ENCODE measurements at places on chromosomes 7 and 10.
A peak's percentile ranks its signal among the peaks of the same experiment; 100 is the strongest.

DNA sequence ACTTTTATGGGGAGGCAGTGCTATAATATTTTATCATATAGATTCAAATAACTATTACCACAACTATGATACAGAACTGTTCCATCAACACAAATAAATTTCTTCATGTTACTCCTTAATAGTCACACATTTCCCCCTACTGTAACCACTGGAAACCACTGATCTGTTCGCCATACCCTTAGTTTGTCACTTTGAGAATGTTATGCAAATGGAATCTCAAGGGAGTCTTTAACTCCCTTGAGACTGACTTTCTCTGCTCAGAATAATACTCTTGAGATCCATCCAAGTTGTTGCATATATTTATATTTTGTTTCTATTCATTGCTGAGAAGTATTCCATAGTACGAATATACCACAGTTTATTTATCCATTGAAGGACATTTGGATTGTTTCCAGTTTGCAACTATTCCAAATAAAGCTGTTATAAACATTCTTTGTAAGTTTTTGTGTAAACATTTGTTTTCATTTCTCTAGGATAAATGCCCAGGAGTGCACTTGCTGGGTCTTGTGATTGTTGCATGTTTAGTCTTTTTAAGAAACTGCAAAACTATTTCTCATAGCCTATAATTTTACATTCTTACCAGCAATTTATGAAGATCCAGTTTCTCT, 19.7 kb upstream of the PON2 start:
- DNase-seq = no peak

DNA sequence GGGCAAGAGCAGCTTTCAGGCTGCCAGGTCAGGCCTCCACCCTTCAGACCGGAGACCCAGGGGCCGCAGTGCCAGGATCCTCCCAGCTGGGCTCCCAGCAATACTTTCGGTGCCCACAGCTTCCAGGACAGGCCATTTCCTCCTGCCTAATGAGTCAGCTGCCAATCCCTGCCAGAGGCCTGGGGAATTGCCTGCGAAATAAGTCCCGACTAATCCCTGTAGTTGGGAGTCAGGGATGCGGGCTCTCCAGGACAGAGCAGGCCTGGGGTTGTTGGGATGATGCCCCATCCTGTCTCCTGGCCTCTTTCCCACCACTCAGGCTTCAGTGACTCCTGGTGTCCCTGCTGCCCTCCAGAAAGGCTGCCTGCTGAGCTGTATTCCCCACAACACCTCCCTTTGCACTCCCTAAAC, 143.5 kb upstream of the UNC5B start:
- peak; percentile 13 for DNase-seq

- no peak for DNase-seq
Observed at GRCh38 chr7:11436773-11437524, 395.0 kb downstream of the THSD7A start.

DNA sequence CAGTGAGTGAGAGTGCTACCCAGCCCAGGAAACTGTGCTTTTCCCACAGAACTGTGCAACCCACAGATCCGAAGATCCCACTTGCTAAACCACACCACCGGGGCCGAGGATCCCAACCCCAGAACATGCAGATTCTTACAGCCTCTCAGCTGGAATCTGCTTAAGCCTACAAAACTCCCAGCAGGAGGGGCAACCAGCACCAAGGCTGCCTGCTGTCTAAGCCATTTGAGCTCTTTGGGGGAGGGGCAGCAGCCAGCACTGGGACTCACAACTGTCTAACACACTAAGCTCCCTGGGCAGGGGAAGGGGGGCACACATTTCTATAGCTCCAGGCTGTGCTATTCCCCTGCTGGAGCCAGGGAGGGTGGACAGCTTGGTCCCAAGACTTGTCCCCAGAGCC, 529.9 kb downstream of the XPNPEP1 start:
- DNase-seq = no peak

DNA sequence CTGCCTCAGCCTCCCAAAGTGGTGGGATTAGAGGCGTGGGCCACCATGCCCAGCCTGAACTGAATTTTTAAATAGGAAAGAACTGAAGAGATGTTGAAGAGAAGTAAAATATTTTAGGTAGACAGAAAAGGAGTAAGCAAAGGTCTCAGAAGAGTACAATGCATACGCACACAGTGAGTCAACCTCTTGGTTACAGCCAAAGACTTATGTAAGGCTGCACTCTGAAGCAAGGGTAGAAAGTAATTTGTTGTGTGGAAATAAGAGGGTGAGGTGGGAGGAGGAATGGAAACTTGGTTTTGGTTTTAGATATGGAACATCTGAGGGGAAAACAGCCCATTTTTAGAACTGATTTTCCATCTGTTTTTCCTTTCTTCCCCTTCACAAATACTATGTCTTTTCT, 17.6 kb downstream of the KRIT1 start:
- no peak for DNase-seq

- no peak for DNase-seq
Observed at GRCh38 chr7:22762866-22763265, 35.9 kb downstream of the IL6 start.

GRCh38 chr10:47027108-47027783, 116.0 kb downstream of the PTPN20 start:
- DNase-seq = no peak

GRCh38 chr10:59635502-59636290, 74.0 kb downstream of the SLC16A9 start:
- DNase-seq = no peak

- no peak for DNase-seq
Observed at GRCh38 chr7:87926581-87927461, 7.2 kb upstream of the ADAM22 start.

DNA sequence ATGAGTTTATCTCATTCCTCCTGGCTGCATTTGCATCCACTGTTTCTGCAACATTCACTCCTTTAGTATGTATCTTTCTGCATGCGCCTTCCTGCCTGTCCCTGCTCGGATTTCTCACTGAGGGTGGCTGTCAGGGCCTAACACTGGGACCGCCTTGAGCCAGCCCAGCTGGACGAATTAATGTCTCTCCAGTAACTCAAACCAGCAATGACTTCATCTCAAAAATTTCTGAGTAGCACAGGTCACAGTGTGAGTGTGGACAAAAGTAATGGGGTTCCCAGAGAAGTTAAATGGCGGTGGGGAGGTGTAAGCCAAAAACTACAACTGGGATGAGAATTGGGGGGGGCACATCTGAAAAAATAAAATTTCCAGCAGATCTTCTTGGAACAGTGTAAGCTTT, 444.0 kb upstream of the MGMT start:
- DNase-seq = no peak

DNA sequence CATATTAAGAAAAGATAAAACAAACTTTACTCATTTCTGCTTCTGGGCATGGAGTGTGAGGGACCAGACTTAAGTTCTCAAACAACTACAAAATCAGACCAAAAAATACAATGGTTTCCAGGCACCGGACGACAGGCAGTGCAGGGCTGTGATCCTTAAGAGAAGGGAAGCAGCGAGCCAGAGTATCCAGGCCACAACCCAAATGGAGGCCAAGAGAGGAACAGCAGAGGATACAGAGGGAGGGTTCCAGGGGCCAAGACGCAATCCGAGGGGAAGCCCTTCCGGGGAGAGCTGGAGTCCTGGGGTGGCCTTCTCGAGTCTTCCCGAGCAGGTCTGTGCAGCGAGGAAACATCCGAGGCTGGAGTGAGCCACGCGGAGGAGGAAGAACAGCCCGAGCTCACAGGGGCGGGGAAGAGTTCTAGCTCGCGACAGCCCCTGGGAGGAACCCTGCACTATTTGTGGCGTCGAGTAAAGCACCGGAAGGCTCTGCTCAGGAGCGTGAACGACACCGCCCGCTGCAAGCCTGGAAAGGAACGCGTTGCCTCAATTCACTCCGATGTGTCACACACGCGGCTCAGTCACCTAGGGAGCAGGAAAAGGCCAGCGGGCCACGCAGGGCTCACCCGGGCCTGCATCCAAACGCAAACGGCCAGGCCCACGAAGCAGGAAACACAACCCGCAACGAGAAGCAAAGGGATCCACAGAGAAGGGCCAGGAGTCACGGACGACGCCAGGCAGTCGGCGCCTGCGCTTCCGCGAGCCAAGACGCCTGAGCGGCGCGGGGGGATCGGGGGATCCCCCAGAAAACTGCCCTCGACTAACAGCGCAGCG, 933 bp upstream of the RNF32 start:
- no peak for DNase-seq

DNA sequence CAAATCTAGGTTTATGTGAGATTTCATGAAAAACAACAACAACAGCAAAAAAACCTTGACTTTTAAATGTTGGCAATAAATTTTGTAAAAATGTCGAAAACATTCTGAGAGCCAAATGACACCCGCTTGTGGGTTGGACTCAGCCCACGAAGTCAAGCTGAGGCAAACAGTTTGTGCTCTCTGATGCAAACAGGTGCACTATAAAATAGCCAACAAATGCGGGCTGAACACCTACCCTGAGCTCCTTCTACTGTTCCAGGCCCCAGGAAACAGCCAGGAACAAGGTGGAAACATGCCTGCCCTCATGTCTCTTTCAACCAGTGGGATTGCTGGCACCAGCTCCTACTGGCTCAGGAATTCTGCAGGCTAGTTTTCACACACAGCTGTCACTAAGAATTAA, 105.0 kb upstream of the ZNF716 start:
- DNase-seq = no peak

- DNase-seq = no peak
Observed at GRCh38 chr10:19385846-19386450, 337.3 kb downstream of the MALRD1 start.

DNA sequence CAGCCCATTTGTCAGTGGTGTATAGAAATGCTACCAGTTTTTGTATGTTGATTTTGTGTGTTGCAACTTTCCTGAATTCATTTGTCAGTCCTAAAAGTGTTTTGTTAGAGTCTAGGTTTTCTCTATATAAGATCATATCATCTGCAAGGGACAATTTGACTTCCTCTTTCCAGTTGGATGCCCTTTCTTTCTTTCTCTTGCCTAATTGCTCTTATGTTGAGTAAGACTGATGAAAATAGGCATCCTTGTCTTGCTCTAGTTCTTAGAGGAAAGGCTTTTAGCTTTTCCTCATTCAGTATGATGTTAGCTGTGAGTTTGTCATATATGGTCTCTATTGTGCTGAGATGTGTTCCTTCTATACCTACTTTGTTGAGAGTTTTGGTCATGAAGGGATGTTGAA, 161.7 kb upstream of the TPK1 start:
- DNase-seq = no peak

- DNase-seq = no peak
Observed at GRCh38 chr7:154917808-154918160, 85.1 kb downstream of the PAXIP1 start.

DNA sequence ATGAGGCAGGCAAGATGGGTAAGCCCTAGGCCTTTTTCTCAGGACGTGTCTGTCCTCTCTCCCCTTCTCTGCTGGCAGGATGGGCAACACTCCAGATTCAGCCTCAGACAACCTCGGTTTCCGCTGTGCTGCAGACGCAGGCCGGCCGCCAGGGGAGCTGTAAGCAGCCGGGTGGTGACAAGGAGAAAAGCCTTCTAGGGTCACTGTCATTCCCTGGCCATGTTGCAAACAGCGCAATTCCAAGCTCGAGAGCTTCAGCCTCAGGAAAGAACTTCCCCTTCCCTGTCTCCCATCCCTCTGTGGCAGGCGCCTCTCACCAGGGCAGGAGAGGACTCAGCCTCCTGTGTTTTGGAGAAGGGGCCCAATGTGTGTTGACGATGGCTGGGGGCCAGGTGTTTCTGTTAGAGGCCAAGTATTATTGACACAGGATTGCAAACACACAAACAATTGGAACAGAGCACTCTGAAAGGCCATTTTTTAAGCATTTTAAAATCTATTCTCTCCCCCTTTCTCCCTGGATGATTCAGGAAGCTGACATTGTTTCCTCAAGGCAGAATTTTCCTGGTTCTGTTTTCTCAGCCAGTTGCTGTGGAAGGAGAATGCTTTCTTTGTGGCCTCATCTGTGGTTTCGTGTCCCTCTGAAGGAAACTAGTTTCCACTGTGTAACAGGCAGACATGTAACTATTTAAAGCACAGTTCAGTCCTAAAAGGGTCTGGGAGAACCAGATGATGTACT, 13.1 kb downstream of the PHKG1 start:
- no peak for DNase-seq

DNA sequence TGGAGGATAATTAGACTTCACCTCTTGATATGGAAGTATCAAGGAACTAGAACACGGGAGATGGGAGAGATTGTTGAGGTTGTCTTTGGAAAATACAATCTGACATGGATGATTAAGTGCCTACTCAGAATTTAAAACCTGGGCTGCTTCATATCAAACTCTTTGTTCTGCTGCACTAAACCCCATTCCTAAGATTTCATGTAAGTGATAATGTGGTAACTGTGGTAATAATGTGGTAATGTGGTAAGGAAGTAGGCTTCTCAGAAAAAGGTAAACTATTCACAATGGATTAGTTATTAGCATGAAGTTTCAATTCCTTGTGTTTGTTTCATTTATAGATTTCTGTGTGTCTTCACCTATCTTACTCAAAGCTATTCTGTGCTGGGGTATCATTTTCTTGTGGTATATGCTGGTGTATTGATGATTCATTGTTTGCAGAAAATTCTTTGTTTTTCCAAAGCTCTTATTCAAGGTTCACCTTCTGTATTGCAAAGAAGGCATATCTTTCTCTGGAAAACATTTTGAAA, 129.9 kb upstream of the TAC1 start:
- no peak for DNase-seq

GRCh38 chr10:52215745-52216361, 98.2 kb upstream of the DKK1 start:
- no peak for DNase-seq

DNA sequence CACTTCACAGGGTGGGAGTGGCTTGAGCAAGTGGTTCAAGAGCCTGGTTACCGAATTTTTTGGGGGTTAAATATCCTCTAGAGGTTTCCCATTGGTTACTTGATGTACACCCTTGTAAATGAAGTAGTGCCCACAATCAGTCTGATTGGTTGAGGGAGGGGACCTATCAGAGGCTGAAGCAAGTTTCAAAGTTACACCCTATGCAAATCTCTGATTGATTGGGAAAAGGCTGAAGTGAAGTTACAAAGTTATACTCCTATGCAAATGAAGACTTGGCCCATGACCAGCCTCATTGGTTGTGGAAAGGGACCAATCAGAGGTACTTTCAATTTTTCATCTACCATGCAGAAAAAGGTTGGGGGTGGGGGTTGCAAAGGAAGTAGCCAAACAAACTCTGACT, 34.7 kb downstream of the UBE2D4 start:
- no peak for DNase-seq

DNA sequence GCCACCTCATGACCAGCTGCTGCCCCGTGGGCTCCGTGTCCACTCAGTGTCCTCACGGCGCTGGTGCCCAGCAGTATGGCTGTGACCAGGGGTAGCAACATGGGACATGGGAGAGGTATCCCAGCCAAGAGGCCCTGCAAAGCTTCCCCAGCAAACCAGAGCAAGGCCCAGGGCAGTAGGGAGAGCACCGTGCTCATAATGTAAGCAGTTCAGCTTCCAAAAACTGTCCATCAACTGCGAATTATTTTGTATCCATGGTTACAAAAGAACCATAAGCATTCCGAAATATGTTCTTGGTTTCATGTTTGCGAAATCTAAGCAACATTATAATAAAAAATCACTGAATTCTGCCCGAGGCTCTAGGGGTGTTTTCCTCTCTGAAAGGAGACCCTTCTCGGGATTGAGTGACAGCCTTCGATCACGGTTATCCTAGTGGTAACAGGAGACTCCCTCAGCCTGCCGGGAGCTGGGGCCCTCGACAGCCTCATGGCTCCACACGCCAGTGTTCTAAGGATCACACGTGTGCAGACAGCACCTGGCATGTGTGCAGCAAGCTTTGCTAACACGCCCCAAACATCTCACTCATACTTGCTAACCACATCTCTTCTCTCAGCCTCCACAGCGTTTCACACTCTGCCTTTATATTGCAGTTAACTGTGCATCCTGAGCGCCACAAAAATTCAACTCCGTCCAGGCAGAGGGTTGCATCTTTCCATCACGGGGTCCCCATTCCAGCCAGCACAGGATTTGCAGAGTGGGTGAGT, 117.6 kb downstream of the DIP2C start:
- peak; percentile 32 for DNase-seq
